ENCODE measurements at places on chromosomes 11 and 22. TPM values are rescaled to one million over a fixed set of nuclear protein-coding genes. Genes with fewer than 3 reads are reported as not detected.

Gene NCR3LG1
- total RNA-seq, result 2.4 TPM

Gene SYT12
- 19.0 TPM for total RNA-seq

Gene CBLIF
- not detected for total RNA-seq

Gene MRTFA
- total RNA-seq, result 63.4 TPM

Gene TEX12
- not detected for total RNA-seq

Gene SLC22A24
- total RNA-seq, result not detected

Gene AQP11
- 1.4 TPM for total RNA-seq

Gene HORMAD2
- total RNA-seq, result not detected

Gene TMEM41B
- 21.4 TPM for total RNA-seq

Gene ZC3H12C
- total RNA-seq, result 8.3 TPM

Gene CD3E
- total RNA-seq, result not detected

Gene CABP4
- total RNA-seq, result not detected

Gene OR8G5
- total RNA-seq, result not detected

Gene GRIK4
- not detected for total RNA-seq

Gene MUC2
- 0.04 TPM for total RNA-seq

Gene ANKK1
- 0.10 TPM for total RNA-seq

Gene C11orf21
- not detected for total RNA-seq

Gene BTBD18
- total RNA-seq, result not detected

Gene PGA5
- not detected for total RNA-seq

Gene C11orf24
- total RNA-seq, result 60.8 TPM

Gene TTLL1
- 3.3 TPM for total RNA-seq

Gene TPH1
- total RNA-seq, result 0.01 TPM

Gene ACRV1
- total RNA-seq, result 0.12 TPM

Gene HEPN1
- total RNA-seq, result not detected

Gene CASP1
- 0.17 TPM for total RNA-seq

Gene SERPING1
- total RNA-seq, result 0.80 TPM

Gene KRTAP5-7
- not detected for total RNA-seq

Gene OR6T1
- not detected for total RNA-seq

Gene TRIM29
- total RNA-seq, result 20.8 TPM

Gene E2F8
- 5.8 TPM for total RNA-seq

Gene APOBEC3H
- total RNA-seq, result 0.34 TPM

Gene C11orf97
- total RNA-seq, result not detected

Gene ARHGAP42
- total RNA-seq, result 4.5 TPM

Gene INS
- total RNA-seq, result not detected

Gene NTM
- not detected for total RNA-seq

Gene LRP5
- 55.0 TPM for total RNA-seq

Gene RPLP2
- total RNA-seq, result 2,318 TPM

Gene FDXACB1
- 1.4 TPM for total RNA-seq

Gene LRRC74B
- not detected for total RNA-seq

Gene ADM
- total RNA-seq, result 144 TPM

Gene OR52I1
- total RNA-seq, result not detected

Gene MRGPRE
- total RNA-seq, result 0.09 TPM

Gene PEX16
- 16.8 TPM for total RNA-seq

Gene OR2AG1
- total RNA-seq, result not detected
